ENCODE measurements at places on chromosomes 7 and 10. TPM values are rescaled to one million over a fixed set of nuclear protein-coding genes. Genes with fewer than 3 reads are reported as not detected.
A peak's percentile ranks its signal among the peaks of the same experiment; 100 is the strongest.

DNA sequence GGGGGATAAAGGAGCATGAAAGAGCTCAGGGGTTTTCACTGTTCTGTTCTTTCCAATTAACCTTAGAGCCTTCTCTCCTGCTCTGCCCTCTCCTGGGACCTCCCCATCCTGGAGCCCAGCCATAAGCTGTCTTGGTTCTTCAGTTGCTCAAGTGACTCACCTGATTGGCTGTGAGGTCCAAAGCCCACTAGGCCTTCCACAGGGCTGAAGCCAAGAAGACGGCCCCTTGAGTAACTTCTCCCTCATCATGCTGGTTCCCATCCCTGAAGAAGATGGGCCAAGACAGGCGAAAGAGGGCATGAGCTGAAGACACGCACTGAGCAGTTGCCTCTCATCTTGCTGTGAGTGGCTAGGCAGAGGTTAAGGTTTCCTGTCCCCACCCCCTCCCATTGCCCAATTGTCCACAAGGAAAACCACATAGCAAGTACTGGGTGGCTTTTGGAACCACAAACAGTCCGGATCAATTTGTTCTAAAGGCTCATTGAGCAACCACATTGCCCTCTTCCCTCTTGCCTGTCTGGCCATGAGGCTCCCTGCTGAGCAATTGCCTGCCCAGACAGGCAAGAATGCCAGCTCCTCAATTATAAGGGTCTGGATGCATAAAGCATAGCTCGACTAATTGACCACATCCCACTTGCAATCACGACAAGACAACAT is 43.9 kb upstream of the GPAM start:
- no peak for DNase-seq

- peak; percentile 83 for DNase-seq
Observed at GRCh38 chr7:46654546-46655443, 733.7 kb upstream of the IGFBP3 start.

DNA sequence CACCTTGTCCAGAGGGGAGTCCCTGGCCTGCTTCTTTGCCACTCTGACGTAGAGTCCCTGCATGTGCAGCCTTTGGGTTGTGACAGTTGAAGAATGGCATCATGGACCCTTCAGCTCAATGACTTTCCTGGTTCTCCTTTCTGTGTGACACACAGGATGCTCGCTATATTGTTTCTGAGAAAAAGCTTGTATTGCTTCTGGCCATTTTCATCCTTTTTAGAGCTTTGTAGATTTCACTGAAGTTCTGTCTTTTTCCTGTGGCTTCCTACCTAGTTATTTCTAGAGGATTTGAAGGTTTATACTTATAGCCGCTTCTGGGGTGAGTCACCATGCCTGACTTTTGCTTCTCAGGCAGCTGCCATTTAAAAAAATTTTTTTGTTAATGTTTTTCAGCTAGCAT is 27.0 kb downstream of the SND1 start:
- DNase-seq = no peak

- peak; percentile 79 for DNase-seq
Observed at GRCh38 chr7:22001345-22002004, 55.8 kb upstream of the CDCA7L start.

DNA sequence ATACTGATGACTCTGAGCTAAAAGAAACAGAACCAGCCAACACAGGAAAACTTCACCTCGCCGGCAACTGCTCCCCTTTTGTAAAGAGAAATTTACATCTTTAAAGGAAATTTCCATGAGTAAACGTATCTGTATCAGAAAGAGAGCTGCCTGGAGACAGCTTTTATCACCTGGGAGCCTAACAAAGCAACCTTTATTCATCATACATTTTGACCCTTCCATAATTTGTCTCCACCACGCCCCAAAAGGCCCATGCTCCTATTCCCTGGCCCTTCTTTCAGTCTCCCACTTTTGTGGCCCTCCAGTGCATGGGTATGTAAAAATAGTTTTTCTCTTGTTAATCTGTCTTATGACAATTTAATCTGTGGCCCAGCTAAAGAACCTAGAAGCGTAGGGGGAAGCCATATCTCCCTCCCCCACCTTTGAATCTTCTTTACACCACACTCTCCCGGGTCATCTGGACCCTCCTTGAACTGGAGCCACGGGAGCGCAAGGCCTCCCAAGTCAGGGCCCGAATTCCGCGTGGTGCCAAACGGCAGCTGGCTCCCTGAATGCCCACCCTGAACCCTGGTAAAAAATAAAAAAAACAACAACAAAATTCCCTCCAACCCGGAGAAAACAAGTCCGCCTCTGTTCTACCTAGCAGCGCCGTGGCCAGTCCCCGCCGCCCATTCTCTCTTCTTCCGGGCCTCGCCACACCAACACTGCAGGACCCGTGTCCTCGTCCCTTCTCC is 15.4 kb upstream of the FKBP9 start:
- peak; percentile 2 for DNase-seq

GRCh38 chr10:113292743-113293142 is 260.1 kb upstream of the HABP2 start:
- no peak for DNase-seq

GRCh38 chr10:22174442-22174841 is 43.4 kb downstream of the EBLN1 start:
- DNase-seq = no peak

DNA sequence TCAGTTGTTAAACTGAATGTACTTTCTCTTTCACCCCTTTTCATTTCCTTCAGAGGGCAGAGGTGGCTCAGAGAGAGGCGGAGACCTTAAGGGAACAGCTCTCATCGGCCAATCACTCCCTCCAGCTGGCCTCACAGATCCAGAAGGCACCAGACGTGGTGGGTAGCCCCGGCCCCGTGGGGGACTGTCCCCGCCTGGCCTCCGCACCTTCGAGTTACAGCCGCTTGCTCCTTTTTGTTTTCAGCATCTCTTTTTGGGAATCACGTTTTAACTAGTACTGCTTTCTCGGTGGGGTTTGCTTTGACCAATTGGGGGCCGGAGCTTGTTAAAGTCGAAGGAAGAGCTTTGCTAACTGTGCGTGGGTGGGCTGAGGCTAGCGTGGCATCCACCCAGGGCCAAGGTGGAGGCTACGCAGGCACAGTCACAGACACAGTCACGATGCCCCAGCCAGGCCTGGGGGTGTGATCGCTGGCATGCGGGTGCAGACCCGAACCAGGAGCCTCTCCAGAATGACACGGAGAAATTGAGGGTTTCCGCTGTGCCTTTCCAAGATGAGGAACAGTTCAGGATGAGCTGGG is 116.2 kb upstream of the SH2B2 start:
- DNase-seq = no peak

DNA sequence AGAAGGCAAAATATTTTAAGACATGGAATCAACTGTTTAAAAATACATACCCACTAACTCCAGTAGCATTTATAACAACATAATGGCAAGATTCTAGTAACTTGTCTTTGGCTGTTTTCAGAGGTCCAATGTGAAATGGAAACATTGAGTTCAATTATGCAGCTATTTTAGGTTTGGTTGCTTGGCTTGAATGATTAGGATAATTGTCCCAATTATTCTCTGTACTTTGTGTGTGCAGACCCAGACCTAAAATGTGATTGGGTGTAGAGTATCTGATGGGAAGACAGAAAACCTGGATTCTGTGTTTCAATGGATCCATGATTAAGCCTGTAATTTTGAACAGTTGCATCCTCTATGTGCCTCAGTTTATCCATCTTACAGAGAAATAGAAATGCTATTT is 392.7 kb upstream of the NFE2L3 start:
- DNase-seq = no peak

DNA sequence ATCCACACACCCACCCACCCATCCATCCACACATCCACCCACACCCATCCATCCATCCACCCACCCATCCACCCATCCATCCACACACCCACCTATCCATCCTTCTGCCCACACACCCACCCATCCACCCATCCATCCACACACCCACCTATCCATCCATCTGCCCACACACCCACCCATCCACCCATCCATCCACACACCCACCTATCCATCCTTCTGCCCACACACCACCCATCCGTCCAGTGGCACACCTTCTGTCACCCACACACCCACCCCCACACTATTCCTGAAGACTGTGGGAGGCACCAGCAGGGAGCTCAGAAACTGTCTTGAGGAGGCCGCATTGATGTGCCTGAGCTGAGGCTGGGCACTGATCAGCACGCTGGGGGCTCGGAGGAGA is 9.1 kb downstream of the TECPR1 start:
- no peak for DNase-seq

- no peak for DNase-seq
Observed at GRCh38 chr10:79451046-79451699, 5.7 kb upstream of the ZCCHC24 start.

DNA sequence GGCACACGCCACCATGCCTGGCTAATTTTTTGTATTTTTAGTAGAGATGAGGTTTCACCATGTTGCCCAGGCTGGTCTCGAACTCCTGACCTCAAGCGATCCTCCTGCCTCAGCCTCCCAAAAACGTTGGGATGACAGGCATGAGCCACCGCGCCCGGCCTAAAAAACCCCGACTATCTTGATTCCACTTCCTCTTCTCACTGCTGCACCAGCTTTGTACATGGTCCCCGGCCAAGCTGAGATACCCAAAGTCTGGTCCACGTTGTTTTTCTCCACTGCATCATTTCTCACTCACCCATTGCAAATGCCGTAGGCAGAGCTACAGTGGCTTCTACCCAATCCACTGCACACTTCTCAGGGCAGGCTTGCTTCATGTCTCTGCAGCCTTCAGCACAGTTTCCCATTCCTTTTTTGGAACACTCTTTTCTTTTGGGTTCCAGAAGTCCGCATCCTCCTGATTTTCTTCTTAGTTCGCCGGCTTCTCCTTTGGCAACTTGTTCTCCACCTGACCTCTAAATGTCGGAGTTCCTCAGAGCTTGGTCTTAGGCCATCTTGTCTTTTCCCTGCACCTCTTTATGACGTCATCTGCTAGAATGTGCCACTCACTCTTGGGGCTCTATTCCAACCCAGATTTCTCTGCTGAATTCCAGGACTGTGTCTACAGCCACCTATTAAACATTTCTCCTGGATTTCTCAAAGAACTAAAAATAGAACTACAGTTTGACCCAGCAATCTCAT is 6.0 kb upstream of the GNB2 start:
- no peak for DNase-seq

GRCh38 chr10:44418637-44419036 is 33.7 kb upstream of the CXCL12 start:
- no peak for DNase-seq

GRCh38 chr10:63588436-63589167 is 67.4 kb downstream of the REEP3 start:
- DNase-seq = peak; percentile 30

DNA sequence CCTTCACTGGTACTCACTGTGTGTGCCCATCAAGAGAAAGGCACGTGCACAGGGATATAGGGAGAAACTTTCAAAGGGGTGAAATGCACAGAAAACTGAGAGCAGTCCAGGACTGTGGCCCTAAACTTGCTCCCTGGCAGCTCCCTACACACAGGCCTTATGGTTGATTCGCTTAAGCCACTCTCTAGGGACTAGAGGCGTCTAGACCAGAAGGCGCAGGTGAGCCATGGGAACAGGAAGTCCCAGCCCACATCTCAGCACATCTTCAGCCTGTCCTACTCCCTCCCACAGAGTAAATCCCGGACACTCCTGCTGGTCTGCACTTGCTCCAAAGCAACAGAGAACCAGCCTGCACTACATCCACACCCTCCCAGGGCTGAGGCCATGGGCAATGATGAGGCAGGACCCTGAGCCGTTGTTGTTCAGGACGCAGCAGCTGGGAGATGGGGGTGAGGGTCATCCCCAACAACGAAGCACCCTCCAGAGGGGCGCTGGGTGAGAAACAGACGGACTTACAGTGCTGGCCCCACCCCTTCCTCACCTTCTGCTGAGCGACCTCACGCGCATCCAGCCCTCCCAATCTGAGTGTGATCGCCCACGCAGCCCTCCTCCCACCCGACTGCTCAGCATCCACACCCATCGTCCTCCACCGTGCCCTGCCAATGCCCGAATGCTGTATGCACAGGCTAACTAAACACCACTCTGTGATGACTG is 109.3 kb downstream of the TNS3 start:
- no peak for DNase-seq

Gene SPDYE8
- polyA plus RNA-seq = not detected

Gene NPSR1
- polyA plus RNA-seq = not detected

Gene SORCS3
- not detected for polyA plus RNA-seq

Gene OR6V1
- polyA plus RNA-seq = not detected

Gene RPP38
- 28.8 TPM for polyA plus RNA-seq

Gene ACSM6
- polyA plus RNA-seq = not detected

Gene BCL7B
- polyA plus RNA-seq = 57.8 TPM

Gene COL1A2
- polyA plus RNA-seq = 1.4 TPM

Gene VWA2
- 0.12 TPM for polyA plus RNA-seq

Gene EEF1AKMT2
- polyA plus RNA-seq = 16.4 TPM
